ENCODE measurements at places on chromosomes 16 and 17.

DNA sequence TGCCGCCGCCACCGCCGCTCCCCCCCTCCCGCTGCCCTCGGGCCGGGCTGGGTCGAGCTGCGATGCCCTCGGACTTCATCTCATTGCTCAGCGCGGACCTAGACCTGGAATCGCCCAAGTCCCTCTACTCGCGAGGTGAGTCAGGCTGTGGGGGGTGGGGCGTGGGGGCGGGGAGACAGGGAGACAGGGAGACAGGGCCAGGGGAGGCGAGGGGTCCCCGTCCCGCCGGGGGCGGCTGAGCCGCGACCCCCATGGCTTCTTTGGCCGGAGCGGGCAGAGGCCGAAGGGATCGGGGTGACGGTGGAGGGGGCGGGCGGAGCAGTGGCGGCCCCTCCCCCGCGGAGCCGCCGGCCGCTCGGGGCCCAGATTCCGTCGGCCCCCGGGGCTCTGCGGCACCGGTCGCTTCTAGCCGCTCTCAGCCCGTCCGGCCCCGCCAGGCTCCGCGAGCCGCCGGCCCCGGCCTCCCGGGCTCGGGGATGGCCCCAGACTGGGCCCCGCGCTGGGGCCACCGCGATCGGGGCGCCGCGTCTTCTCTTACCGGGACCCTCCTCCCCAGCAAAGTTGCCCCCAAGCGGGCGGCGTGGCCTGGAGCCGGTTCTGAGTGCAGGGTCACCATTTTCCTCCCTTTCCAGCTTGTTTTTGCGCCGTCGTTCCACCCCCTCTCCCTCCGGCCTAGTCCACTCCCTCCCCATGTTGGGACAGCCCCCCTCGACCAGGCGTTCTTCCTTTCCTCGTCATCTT lies 644 bp downstream of the NFAT5 start:
- H3K4me3 ChIP-seq, result peak overlapping the region; percentile 99
- peak overlapping the region; percentile 100 for H3K27ac ChIP-seq
- peaks cover 49% of the 10 kb centered on the region for H3K4me1 ChIP-seq
- H3K27me3 ChIP-seq, result no peaks in the 10 kb centered on the region
- peak; percentile 50 for DNase-seq

DNA sequence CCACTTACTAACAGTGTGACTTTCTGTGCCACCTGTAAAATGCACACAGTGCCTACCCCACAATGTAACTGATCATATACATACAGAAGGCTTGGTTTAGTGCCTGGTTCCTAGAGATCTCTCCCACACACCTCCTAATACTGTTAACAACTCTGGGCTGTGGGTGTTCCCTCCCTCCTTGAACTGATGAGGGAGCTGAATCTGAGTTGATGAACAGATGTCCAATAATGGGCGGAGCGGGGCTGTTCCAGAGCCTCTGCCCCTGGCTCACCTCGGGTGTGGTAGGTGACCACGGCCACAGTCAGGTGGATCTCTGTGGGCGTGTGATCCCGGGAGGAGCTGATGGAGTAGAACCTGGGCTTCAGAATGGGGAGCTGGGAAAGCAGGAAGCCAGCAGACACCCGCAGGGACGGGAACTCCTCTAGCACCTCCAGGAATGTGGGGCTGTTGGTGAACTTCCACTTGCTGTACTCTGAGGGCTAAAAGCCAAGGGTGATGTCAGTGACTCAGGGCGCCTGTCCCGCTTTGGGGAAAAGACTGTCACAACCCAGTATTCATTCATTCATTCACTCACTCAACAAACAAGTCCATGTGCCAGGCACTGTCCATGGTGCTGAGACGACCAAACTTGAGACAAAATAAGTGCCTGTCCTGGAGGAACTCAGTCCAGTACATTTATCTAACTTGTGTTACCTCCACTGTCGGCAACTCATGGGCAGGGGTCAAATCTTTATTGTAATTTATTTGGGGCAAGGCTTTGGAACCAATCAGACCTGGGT lies 37.6 kb downstream of the NOS2 start:
- H3K27me3 ChIP-seq, result no peaks in the 10 kb centered on the region
- no peak overlapping the region for H3K4me3 ChIP-seq
- no peaks in the 10 kb centered on the region for H3K36me3 ChIP-seq
- H3K4me1 ChIP-seq, result no peaks in the 10 kb centered on the region

- DNase-seq, result peak; percentile 48
- peak overlapping the region; percentile 94 for H3K27ac ChIP-seq
- H3K27me3 ChIP-seq, result no peaks in the 10 kb centered on the region
- H3K4me1 ChIP-seq, result peaks cover 47% of the 10 kb centered on the region
- no peak overlapping the region for H3K4me3 ChIP-seq
These were observed 29.1 kb downstream of the ARSG start for GRCh38 chr17:68320311-68320865.

DNA sequence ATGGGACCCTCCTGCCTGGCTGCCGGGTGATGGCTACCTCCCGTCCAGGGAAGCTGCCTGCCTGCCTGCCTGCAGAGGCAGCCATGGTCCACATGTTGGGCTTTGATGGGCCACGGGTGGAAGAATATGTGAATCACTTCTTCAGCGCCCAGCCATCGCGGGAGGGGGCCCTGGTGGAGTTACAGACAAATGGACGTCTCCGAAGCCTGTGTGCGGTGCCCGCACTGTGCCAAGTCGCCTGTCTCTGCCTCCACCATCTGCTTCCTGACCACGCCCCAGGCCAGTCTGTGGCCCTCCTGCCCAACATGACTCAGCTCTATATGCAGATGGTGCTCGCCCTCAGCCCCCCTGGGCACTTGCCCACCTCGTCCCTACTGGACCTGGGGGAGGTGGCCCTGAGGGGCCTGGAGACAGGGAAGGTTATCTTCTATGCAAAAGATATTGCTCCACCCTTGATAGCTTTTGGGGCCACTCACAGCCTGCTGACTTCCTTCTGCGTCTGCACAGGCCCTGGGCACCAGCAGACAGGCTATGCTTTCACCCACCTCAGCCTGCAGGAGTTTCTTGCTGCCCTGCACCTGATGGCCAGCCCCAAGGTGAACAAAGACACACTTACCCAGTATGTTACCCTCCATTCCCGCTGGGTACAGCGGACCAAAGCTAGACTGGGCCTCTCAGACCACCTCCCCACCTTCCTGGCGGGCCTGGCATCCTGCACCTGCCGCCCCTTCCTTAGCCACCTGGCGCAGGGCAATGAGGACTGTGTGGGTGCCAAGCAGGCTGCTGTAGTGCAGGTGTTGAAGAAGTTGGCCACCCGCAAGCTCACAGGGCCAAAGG lies 36.8 kb downstream of the NLRC5 start:
- no peak overlapping the region for H3K4me3 ChIP-seq
- no peaks in the 10 kb centered on the region for H3K4me1 ChIP-seq
- H3K27me3 ChIP-seq, result no peaks in the 10 kb centered on the region
- no peak overlapping the region for H3K27ac ChIP-seq
- no peak for DNase-seq

DNA sequence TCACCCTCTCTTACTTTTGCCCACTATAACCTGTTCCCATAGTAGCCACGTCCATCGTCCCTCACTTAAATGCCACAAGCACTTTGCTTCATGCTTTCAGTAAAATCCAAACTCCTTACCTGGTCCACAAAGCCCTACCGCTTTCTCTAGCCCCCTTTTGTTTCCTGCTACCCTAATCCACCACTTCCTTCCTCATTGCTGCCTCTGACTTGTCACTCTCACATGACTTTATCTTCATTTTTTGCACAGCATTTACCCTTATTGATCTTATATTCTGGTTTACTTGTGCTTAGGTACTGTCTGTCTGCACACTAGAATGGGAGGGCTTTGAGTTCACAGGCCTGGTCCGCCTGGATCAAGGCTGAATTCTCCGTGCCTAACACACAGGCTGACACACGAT lies 340.0 kb downstream of the XYLT1 start:
- DNase-seq, result no peak
- no peak overlapping the region for H3K4me3 ChIP-seq
- no peak overlapping the region for H3K27ac ChIP-seq
- no peaks in the 10 kb centered on the region for H3K36me3 ChIP-seq
